Left ventricle myocardium inferior (tissue), 1 donor: ENCODE measurements at places on chromosomes 7 and 10. TPM values are rescaled to one million over a fixed set of nuclear protein-coding genes. Genes with fewer than 3 reads are reported as not detected.

GRCh38 chr7:14218338-14218737 is 228.9 kb upstream of the ETV1 start:
- DNase-seq = no peak

GRCh38 chr7:1609023-1609422 is 39.2 kb upstream of the PSMG3 start:
- DNase-seq = no peak

The CYP2C18 gene
- total RNA-seq = not detected

The ANKRD61 gene
- not detected for total RNA-seq

The UTF1 gene
- total RNA-seq = not detected

The TRPV5 gene
- total RNA-seq = not detected

DNA sequence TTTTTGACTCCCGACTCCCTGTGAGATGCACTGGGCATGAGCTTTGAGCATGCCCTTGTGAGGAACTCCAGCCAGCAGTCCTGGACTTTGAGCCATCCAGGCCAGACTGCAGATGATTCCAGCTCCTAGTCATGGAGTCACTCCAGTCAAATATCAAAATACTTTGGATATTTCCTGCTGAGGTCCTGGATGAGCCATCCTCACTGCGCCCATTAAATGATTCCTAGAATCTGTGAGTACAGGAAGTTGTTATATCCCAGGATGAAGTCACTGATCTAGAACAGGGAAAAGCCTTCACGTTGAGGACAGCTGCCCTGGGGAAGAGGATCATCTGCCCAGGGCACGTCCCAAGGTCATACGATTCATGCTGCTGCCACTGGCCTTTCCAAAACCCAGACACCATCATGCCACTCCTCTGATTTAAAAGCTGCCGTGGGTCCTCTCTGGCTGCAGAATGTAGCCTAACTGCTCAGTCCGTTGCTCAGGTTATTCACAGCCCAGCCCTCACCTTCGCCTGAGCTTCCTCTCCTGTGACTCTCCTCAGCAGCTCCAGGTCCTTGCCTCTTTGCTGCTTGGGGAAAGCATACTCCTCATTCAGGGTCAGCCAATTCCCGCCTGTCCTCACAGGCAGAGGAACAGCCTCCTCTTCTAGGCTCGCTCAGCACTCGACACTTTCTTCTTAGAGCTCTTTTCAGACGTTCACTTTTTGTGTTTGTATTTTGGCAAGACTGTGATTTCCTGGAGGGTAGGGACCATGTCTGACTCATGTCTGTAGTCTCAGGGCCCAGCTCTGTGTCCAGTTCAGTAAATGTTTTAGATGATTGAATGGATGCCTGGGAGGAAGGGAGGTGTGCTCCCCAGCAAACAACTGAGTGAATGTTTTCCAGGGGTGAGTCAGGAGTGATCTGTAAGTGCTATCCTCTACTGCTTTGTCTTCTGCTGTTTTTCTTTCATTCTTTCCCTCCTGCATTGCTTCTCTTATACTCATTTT is 157.8 kb downstream of the SNX10 start:
- no peak for DNase-seq

GRCh38 chr7:24732646-24733413 is 24.4 kb downstream of the GSDME start:
- DNase-seq = no peak

The TSPAN12 gene
- total RNA-seq = 68.7 TPM

GRCh38 chr10:104910712-104911111 is 269.6 kb downstream of the SORCS3 start:
- no peak for DNase-seq

GRCh38 chr7:132430861-132431822 is 145.1 kb downstream of the PLXNA4 start:
- DNase-seq = no peak

- no peak for DNase-seq
These were observed 9.5 kb downstream of the CHST15 start for GRCh38 chr10:124083740-124084397.

The GRM8 gene
- total RNA-seq = 0.69 TPM
